OCI-LY7 (cell line): ENCODE measurements at places on chromosomes 7 and 10.

DNA sequence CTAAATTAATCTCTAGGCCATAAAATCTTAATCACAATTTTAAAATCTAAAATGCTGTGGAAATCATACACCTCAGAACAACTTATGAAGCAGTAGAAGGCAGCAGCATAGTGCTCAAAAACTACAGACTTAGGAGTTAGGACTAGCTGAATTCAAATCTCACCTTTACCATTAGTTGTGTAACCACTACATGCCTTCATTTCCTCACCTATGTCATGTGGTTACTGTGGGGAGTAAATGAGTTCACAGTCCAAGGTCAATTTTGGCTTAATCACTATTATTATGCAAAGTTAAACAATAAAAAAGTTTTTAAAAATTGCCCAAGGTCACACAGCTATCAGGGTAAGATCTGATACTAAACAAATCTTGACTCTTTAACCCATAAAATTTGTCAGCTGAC lies 37.0 kb downstream of the SNX13 start:
- DNase-seq: no peak

DNA sequence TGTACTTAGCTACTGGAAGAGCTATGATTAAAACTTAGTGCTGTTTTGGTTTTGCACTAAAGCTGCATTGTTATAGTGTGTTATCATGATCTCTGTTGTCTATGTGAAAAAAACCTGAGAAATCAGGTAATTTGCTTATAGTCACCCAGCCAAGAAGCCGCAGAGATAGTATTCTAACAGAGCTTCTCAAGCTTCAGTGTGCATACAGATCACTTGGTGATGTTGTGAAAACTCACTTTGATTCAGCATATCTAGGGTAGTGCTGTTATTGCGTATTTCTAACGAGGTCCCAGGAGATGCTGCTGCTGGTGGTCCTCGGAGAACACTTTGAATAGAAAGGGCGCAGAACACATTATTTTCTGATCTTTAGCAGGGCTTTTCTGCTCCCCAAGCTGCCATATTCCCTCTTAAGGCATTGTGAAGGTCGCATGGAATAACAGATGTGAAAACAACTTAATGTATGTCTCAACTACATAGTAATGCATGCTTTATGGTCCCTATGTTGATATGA lies 68.4 kb upstream of the PDCD4 start:
- DNase-seq: peak; percentile 39

DNA sequence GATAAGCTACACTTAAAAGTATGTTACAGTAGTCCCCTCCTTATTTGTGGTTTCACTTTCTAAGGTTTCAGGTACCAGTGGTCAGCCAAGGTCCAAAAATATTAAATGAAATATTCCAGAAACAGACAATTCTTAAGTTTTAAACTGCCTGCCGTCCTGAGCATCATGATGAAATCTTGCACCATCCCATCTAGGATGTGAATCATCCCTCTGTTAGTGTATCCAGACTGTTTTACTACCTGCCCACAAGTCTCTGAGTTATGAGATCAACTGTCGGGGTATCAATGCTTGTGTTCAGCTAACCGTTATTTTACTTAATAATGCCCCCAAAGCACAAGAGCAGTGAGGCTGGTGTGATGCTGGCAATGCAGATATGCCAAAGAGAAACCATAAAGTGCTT lies 11.4 kb downstream of the KDM7A start:
- no peak for DNase-seq

DNA sequence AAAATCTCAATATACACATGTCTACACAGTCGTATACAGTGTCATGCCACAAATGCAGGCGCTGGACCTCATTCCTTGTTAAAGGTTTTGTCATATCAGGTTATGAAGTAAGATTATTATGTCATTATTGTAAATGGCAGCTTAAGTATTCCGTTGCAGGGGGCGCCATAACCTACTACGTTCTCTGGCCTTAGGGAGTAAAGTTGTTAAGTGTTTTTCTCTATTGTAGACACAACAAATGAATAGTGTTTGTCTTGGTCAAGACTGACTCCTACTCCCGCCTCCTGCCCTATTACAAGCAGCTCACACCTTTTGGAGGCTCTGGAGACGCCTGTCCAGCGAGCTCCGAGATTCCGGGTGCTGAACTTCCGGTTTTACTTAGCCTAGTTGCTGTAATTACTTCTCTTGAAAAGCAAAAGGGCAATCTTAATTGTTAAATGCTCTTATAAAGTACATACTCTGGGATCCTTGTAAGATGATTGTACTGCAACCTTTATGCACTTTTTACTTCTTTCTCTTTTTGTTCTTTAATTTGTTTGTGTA lies 994 bp downstream of the GATAD1 start:
- peak; percentile 70 for DNase-seq

- no peak for DNase-seq
These were observed 94.9 kb downstream of the CARD11 start for GRCh38 chr7:2948749-2949148.

DNA sequence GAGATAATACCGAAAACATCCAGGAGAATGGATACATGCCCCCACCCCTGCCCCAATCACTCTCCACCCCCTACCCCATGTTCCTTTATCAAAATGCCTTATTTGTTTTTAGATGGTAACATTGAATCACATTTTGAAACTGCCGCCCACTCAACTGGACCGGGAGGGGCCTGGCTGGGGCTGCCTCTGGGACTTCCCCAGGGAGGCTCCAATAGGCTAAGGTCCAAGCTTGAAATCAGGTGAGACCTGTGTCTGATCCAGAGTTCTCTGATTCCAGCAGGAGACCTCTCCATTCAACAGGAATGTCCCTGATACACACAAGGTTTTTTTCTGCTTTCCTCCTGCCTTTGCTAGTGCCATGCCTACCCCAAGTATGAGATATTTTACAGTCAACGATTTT lies 43.8 kb upstream of the ACSL5 start:
- DNase-seq: no peak

GRCh38 chr10:88019753-88020152 lies 156.3 kb downstream of the PTEN start:
- DNase-seq: no peak

- DNase-seq: no peak
These were observed 346 bp downstream of the TMEM270 start for GRCh38 chr7:73861305-73861704.

DNA sequence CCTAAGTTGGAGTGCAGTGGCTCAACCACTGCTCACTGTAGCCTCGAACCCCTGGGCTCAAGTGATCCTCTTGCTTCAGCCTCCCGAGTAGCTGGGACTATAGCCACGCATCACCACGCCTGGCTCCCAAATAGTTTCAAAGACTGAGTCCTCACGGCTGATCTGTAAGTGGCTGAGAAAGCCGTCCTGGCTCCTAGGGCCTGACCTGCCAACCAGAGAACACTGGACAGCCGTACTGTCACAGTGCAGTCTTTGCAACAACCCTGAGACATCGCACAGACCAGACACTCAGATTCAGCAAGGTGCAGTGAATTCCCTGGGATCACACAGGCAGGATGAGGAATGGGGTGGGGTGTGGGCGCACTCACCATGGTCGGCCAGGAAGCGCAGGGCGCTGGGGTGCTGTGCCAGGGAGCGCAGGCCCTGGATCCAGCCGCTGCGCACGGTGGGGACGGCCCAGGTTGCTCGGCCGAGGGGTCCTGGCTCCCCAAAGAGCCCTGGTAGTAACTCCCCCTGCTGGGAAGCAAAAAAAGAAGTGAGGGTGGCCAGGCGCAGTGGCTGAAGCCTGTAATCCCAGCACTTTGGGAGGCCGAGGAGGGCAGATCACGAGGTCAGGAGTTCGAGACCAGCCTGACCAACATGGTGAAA lies 10.7 kb downstream of the BRAT1 start:
- no peak for DNase-seq

DNA sequence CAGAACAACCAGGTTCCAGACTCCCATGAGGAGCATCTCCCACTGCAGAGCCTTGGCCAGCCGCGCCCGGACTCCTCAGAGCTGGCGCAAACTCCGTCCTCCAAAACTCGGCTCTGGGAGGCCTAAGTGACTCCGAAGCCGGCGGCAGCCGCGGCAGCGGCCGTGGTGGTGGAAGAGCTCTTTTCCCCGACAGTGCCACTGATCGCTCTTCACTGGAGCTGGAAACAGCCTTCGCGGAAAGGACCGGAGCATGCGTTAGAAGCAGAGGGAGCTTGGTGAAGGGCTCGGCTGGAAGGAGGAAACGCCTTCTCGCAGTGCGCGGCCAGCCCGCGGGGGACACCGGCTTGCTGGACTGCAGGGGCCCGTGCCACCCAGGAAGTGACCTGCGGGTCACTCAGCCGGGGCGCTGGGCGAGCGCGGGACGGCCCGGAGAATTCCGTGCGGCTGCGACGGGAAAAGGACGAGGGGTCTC lies 5.0 kb upstream of the HOXA13 start:
- no peak for DNase-seq

GRCh38 chr10:73865459-73866442 lies 8.6 kb downstream of the CAMK2G start:
- DNase-seq: peak; percentile 85

DNA sequence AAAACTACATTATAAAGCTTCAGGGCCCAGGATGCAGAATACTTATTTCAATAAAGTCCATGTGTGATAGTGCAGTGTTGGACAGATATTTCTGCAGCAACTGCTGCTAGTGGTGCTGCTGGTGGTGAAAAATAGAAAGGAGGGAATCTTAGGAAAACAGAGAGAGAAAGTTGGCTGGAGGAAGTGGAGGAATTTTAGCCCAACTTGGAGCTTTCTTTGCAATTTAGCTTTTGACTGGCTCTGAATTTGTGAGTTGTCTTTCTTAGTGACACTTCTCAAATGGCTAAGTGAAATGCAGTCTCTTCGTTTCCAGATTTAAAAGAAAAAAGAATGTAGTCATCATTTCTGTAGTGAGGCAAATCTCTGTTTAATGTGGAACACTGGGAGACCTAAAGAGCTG lies 45.4 kb downstream of the GPR158 start:
- no peak for DNase-seq

DNA sequence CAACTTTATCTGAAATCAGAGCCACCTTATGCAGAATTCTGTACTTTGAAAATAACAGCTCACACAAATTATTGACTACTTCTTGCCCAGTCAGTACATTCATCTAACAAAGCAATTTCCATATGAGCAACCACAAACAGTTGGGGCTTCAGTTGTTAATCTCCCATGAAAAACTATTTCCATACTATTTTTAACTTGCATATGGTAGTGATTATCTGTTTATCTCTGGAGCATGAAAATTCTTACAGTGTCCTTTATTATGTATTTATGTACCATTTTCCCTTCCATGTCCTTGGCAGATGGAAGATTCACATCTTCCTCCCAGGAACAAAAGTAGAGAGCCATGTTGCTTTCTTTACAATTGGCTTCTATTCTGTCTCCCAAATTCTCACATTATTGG lies 285.7 kb downstream of the CRPPA start:
- no peak for DNase-seq

GRCh38 chr10:5291501-5292195 lies 73.1 kb upstream of the UCN3 start:
- DNase-seq: no peak

DNA sequence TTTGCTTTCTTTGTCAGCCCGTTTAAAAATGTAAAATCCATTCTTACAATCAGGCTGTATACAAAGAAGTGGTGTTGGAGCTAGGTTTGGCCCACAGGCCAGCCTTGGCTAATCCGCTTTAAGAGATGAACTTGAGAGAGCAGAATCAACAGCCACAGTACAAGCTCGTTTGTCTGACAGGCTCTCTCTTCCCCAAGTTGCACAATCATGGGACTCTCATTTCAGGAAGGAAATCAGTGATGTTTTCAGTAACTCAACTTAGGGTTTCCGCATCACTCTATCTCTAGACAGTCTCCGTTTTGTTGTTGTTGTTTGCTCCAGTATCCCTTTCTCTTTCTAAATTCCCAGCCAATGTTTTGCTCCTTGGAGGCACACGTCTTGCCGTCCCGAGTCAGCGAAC lies 582.0 kb upstream of the MKI67 start:
- DNase-seq: no peak

- DNase-seq: no peak
These were observed 174.9 kb downstream of the C7orf25 start for GRCh38 chr7:42736931-42737330.

GRCh38 chr7:129644634-129645230 lies 33.2 kb downstream of the NRF1 start:
- DNase-seq: peak; percentile 11

- no peak for DNase-seq
These were observed 757.3 kb upstream of the AUTS2 start for GRCh38 chr7:68840991-68841390.

DNA sequence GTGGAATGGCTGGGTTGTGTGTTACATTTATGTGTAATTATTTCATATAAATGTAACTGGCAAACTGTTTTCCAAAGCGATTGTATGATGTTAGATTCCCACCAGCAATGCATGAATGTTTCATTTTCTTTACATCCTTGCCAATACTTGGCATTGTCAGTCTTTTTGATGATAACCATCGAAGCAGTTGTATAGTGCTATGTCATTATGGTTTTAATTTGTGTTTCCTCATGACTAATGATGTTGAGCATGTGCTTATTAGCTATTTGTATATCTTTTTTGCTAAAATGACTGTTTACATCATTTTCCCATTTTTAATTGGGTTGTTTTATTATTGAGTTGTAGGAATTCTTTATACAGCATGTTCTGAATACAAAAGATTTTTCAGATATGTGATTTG lies 22.3 kb downstream of the AHCYL2 start:
- DNase-seq: no peak

- DNase-seq: peak; percentile 32
These were observed 372.5 kb downstream of the SDK1 start for GRCh38 chr7:3673524-3673923.

GRCh38 chr10:97001183-97001991 lies 169.3 kb downstream of the LCOR start:
- no peak for DNase-seq

GRCh38 chr7:73811760-73812168 lies 19.0 kb upstream of the CLDN4 start:
- peak; percentile 63 for DNase-seq

- no peak for DNase-seq
These were observed 126.8 kb downstream of the WDR37 start for GRCh38 chr10:1183033-1183396.

DNA sequence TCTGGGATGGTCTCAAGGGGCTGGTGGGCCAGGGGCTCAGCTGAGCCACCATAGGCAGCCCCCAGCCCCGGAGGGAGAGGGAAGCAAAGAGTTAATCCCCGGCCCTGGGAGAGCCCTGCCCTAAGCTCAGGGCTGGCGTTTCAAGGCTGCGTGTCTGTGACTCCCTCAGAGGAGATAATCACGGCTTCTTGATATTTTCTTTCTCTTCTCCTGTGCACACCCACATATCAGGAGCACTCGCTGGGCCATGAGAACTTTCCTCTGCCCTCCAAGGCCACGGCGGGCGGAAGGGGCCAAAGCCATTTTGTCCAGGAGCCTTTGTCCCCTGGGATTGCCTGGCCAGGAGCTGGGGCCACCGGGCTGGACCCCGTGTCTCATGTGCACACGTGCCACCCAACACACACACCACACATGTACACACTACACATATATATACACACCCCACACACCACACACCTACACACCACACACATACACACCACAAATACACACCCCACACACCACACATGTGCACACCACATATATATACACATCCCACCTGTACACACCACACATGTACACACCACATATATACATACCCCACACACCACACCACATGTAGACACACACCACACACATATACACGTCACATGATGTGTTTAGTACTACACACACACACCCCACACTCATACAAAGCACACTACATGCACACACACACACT lies 16.9 kb downstream of the VENTX start:
- no peak for DNase-seq

- DNase-seq: no peak
These were observed 22.7 kb downstream of the LUC7L2 start for GRCh38 chr7:139382439-139382838.
